ENCODE measurements at places on chromosomes 5 and 9.
A peak's percentile ranks its signal among the peaks of the same experiment; 100 is the strongest.

DNA sequence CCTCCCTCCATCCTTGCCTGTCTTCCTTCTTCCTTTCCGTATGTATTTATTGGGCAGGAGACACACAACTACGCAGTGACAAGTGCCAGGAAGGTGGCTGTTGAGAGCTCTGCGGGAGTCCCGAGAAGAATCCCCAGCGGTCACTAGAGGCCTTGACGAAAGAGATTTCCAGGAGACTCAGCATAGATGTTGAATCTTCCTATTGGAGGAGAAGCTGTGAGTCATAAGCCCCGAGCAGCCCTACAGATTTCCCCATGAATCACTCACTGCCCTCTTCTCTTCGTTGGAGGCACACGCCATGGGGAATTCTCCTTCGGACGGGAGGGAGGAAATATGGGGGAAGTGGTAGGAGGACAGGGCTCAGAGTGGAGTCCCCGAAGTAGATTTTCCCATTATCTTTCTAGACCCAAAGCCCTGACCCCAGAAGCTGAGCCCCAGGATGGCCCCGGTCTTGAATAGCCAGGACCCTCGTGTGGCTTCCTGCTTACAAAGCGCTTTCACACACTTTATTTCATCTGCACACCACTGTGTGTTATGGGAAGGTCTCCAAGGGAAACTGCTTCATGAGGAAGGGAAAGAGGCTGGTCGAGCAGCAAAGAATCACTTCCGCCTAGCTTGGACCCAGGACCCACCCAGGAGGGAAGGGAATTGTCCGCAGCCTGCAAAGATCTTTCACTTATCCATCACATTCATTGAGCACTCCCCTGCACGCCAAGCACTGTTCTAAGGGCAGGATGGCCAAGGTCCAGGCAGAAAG lies 12.7 kb downstream of the DUSP1 start:
- peak; percentile 91 for DNase-seq

GRCh38 chr9:88587182-88587581 lies 52.2 kb downstream of the NXNL2 start:
- no peak for DNase-seq

DNA sequence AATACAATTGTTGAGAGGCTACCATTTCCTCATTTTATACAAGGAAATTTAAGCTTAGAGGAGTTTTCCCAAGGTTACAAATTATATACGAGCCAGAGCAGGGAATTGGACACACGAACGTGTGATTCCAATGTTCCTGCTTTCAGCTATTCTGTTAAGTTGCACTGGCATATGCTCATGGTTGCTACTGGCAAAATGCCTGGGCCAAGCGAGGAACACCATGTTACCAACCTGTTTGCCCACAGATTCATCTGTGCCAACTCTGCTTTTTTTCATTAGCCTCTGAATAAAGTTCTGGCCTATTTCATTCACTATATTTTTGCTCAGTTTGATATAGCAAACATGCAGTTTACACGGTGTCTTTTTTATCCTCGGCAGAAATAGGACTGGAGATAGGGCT lies 5.1 kb upstream of the C5orf46 start:
- DNase-seq, result no peak

DNA sequence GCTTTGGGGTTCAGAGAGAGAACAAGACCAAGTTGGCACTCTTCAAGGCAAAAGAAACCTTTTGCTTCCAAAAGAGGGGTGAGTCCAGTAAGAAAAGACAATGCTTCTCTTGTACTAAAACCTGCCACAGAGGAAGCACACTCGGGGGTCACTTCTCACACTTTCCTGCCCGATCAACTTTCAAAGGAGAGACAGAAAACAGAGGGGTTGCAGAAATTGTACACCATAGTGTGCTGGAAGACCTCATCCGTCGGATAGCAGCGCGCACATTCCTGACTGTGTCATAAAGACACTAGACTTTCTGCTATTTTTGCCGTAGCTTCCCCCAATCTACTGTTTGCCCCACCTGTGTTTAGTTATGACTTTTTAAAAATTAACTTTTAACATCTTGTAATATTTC lies 66.9 kb downstream of the OR2K2 start:
- DNase-seq, result no peak

- no peak for DNase-seq
Measured at GRCh38 chr5:139772089-139772791, 23.4 kb upstream of the PSD2 start.

GRCh38 chr5:107516452-107517184 lies 154.1 kb downstream of the EFNA5 start:
- no peak for DNase-seq

DNA sequence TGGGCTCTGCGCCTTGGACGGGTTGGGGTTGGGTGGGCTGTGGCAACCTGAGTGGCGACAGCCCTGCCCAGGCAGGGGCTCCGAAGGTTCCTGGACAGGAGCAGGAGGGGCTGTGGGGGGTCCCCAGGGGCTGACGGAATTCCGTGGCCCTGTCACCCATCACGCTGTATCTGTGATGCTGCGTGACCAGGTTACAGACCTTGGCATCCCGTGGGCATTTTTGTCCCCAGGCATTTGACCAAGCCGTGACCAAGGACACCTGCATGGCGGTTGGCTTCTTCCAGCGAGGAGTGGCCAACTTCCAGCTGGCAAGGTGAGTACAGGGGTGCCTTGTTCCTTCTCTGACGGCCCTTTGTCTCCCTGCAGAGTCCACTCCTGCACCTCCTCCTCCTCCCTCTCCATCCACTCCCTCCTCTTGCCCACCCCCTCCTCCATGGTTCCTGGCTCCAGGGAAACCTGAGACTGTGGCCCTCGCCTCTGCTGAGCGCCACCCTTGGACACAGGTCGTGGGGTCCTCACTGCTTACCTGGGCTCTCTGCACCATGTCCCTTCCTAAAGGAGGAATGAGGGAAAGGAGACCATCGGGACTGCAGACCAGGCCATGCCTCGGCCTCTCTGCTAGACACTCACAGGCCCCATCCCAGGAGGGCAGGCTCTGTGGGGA lies 3.0 kb downstream of the NOXA1 start:
- no peak for DNase-seq

- no peak for DNase-seq
Measured at GRCh38 chr5:102090770-102091169, 205.3 kb downstream of the SLCO4C1 start.
